ENCODE measurements at places on chromosomes 11 and 22.

DNA sequence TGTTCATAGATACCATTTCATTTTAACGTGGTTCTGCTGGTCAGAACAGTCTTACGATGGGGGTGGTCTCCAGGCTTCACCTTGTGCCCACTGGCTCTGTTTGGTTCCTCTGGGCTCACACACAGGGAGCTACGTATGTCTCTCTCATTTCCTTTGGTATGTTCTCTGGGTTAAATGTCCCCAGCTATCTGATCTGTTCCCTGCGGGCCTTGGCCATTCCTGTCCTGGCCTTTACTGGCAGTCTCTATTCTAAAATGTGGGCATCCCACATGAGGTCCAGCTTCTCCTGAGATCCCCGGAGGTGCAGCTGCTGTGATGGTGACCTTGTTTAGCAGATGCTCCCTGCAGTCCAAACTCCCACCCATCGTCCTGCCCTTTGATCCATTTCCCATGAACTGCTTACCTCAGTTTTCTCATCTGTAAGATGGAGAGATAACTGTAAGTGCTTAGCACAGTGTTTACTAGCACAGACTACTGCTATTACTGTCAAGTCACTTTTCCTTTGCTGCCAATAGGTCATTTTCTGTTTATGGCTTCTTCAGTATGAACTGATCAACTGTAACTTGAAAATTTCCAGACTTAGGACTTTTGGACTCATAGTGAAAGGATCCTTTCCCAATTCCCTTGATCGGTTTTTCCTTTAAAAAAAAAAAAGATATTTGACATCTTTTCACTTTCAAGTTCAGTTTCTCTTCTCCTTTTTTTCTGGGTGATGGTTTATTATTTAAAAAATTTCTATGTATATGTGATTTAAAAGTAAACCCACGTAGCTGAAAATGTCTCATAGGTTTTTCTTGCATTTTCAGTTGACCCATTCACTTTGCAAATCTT is 92.9 kb downstream of the PTPRJ start:
- DNase-seq = no peak

- DNase-seq = no peak
Measured at GRCh38 chr11:104653407-104653806, 244.9 kb downstream of the CASP12 start.

DNA sequence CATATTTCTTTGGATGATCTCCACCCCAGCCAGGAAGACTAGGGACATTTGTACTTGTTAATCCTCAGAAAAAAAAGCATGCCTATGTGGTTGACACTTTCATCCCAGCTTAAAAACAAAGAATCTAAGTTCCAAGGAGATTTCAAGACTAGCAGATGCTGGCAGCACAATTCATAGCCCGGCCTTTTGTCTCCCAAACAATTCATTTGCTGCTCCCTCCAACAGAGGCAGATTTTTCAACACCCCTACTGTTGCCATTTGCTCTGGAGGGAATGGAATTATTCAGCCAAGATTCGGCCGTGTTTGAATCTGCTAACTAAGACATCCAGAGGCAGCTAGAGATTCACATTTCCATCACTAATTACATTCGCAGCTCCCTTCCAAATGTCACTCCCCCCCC is 15.3 kb downstream of the P2RX3 start:
- DNase-seq = no peak

- no peak for DNase-seq
Measured at GRCh38 chr22:30196880-30197336, 49.7 kb downstream of the LIF start.

GRCh38 chr22:25410849-25411248 is 153.6 kb upstream of the GRK3 start:
- DNase-seq = no peak

GRCh38 chr11:47994417-47994816 is 14.1 kb downstream of the PTPRJ start:
- DNase-seq = no peak

- DNase-seq = no peak
Measured at GRCh38 chr11:3434976-3435375, 56.0 kb upstream of the ZNF195 start.

DNA sequence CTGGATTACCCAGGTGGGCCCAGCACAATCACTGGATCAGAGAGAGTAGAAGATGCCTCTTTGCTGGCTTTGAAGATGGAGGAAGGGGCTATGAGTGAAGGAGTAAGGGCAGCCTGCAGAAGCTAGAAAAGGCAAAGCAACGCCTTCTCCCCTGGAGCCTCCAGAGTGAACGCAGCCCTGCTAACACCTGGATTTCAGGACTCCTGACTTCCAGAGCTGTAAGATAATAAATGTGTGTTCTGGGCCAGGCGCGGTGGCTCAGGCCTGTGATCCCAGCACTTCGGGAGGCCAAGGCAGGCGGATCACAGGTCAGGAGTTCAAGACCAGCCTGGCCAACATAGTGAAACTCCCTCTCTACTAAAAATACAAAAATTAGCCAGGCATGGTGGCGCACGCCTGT is 102.4 kb downstream of the MORC2 start:
- DNase-seq = no peak

DNA sequence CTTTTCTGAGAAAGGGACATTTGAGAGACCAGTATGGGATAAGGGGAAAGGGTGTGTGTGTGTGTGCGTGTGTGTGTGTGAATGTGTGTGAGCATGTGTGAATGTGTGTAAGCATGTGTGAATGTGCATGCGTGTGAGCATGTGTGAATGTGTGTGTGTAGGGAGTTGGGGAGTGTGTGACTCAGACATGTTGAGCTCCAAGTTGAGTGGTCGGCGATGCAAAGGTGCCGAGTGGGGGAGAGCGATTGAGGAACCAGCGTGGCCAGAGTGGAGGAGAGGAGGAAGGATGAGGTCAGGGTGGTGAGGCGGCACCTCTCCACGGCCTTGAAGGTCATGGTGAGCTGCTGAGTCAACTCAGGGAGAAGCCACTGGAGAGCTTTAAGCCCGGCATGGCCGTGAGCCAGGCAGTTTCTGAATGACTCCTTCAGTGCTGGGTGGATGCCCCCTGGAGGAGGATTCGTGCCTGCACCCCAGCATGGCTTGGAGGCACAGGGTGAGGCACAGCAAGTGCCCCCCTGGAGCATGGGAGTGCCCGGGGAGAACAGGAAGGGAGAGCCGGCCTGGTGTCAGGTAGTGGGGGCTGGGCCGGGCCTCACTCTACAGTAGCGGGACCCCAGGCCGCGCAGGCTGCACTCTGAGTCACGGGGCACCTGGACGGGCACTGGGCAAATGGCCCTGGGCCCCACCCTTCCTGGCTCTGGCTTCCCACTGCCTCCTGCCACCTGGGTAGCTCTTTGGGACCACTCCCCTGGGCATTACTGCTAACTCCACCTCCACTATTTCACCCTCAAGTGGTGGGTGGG is 8.2 kb upstream of the CCDC88B start:
- DNase-seq = no peak

DNA sequence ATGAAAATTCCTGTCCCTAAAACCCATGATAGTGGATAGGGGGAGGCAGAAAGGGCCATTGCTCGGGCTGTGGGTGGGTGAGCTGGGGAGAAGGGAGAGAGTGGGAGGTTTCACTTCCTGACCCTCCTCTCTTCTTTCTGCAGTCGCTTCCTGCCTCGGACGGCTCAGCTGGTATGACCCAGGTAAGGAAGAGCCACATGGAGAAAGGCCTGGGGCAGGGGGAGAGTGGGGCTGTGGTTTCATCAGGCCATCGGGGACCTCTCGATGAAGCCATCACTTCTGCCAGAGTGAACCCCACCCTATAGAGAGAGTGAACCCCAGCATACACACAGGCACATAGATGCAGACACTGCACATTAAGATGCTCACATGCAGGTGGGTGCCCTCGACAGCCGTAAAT is 12.6 kb downstream of the CD5 start:
- no peak for DNase-seq

- DNase-seq = no peak
Measured at GRCh38 chr11:43997022-43997660, 50.6 kb upstream of the ACCSL start.

GRCh38 chr11:10287766-10288715 is 6.0 kb downstream of the SBF2 start:
- no peak for DNase-seq

DNA sequence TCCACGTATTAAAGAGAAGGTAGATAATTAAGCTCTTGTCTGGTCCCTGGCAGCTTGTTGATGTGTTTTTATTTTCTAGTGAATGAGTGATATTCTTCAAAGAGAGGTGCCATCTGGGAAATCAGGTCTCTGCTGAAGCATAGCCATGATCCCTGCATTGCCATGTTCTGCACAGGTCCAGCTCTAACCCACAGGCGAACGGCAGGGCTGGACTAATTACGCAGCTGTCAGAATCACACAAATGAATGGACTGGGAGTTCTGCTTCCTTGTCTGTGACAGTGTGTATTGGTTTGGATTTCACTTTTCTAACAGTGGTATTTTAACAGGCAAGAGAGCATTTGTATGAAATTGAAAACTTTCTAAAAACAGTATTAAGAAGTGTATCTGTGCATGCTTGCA is 235.6 kb downstream of the FAT3 start:
- no peak for DNase-seq

DNA sequence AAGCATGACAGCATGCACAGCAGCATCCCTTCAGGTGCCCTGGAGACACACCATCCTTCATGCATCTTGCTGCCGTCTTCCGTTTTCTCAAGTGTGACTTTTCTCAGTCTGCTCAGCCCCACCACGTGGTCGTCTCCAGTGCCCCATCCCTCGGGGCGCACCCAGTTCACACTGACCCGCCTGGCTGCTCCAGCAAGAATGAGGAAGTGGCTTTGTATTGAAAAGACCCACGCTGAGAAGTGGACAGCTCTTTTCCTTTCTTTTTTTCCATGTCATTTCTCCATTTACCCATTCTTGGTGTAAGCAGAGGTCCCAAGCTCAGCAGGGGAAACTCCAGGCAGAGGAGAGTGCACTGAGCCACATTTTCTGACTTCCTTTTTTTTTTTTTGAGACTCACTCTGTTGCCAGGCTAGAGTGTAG is 14.5 kb downstream of the SERPINH1 start:
- no peak for DNase-seq

- no peak for DNase-seq
Measured at GRCh38 chr11:25970726-25971508, 361.0 kb upstream of the ANO3 start.

- no peak for DNase-seq
Measured at GRCh38 chr11:120594746-120595145, 83.2 kb downstream of the GRIK4 start.
